Activated T-helper 2 cell treated with anti-CD3 and anti-CD28 coated beads, Interferon-gamma antibody, Interleukin-2, Interleukin-4, amounts not matched to agents 10 μg/mL and 5 μg/mL and 100 μg/mL, durations not matched to agents 14 hours and 24 hours and 36 hours (primary cell): ENCODE measurements at places on chromosomes 11 and 22. TPM values are rescaled to one million over a fixed set of nuclear protein-coding genes. Genes with fewer than 3 reads are reported as not detected.

The OR52B6 gene
- not detected in 2 replicates for total RNA-seq

The MUC5AC gene
- total RNA-seq: not detected in 2 replicates

The DMC1 gene
- 10.8 and 13.6 TPM in 2 replicates for total RNA-seq

The RPS6KB2 gene
- total RNA-seq: 67.6 and 70.2 TPM in 2 replicates

The MS4A7 gene
- not detected in 2 replicates for total RNA-seq

The ART1 gene
- total RNA-seq: not detected in 2 replicates
